ENCODE measurements at places on chromosomes 1 and 21.
A peak's percentile ranks its signal among the peaks of the same experiment; 100 is the strongest.

GRCh38 chr1:230867903-230868735, at the start of gene C1orf198:
TSS of gene C1orf198 (minus strand) at chr1:230868521. CDS start at chr1:230868512, 9 bp downstream.
- peak; percentile 7 for DNase-seq

DNA sequence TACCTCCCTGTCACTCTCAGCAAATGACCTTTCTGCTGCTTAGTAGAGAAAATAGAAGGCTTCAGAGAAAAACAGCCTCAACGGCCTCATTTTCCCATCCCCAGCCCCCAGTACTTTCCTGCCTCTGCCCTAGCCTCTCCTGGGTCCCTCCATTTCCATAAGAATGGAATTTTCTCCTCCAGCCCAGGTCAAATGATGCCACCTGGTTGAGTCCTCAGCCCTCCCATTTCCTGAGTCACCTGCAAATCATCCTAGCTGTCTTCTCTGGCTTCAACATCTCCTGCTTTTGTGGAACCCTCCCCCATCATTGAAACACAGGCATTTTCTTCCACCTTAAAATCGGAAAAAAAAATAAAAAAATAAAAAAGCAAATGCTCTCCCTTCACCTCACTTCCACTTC, 35.1 kb downstream of the OLIG1 start:
- DNase-seq = no peak

- no peak for DNase-seq
These were observed 130.6 kb upstream of the CACNA1E start for GRCh38 chr1:181352695-181353094.

- DNase-seq = no peak
These were observed 53.9 kb downstream of the PRDM15 start for GRCh38 chr21:41825216-41825615.

GRCh38 chr21:45827302-45827692, 154.3 kb upstream of the COL6A1 start:
- DNase-seq = no peak

- no peak for DNase-seq
These were observed 6.6 kb upstream of the FOXE3 start for GRCh38 chr1:47409311-47410067.

- DNase-seq = no peak
These were observed 466 bp downstream of the PEX10 start for GRCh38 chr1:2411801-2412394.

DNA sequence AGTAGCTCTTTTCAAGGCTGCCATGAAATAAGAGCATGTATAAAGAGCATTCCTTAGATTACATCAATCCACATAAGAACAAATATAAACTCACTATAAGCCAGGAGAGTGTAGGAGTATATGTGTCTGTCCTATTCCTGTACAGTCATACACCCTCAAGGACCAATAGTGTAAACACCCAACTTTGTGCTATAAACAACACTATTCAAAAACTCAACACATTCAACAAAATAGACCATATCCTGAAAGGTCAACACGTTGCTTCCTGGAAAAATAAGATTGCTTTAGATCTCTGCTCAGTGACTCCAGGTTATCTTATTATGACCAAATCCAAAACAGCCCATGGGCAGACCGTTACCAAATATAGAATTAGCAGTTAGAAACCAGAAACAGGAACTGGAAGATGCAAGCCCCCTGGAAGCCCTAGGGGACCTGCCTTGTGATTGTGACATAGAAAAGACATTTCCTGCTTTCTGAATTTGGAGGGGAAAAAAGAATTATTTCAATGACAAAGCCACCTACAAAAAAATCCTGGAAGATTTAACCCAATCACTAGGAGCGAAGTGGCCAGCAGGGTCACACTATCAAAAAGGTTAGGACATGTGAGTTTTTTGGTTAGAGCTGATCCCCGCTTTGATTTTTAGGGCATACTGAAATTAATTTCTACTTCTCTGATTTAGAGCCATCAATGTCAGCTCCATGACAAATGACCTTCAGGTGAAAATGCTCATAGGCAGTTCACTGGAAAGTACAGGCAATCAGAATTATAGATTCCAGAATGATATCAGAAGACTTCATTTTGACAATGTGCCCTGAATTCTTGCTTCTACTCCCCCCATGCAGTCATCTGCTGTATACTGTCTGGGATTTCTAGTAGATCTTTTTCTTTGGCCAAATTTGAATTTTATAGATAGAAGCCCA, 59.9 kb downstream of the LRRC8C start:
- DNase-seq = no peak

GRCh38 chr1:17460219-17460618, 20.7 kb upstream of the RCC2 start:
- DNase-seq = no peak

DNA sequence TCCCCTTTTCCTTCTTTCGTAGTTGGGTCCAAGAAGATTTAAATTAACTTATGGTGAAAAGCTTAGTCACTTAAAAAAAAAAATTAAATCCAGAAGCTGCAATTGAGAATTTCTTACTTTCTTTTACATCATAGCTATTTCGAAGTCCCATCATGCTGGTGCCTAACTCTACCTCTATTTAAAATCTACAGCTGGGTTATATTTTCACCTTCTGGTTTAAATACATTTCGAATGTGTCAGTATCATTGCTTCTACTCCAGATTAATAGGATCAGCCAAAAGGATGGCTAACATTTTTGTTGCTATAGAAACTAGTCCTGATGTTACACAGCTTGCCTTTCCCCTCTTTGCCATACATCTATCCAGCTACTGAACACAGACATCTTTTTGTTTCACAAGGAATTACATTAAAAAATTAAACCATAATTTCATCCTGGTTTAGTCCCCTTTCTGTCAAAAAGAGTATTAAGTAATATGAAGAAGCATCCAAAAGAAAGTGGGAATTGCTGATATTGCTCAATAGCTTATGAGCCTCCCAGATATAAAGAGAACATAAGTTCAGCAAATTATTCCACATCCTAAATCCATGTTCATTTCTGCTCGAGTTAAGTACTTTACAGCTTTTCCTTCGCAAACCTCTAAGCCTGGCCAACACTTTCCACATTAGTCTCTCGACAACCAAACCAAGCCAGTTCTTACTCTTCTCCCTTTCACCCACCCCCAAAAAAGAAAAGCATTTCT, 396.7 kb upstream of the DAB1 start:
- no peak for DNase-seq

- DNase-seq = no peak
These were observed 59.5 kb downstream of the PIK3R3 start for GRCh38 chr1:46072975-46073374.

DNA sequence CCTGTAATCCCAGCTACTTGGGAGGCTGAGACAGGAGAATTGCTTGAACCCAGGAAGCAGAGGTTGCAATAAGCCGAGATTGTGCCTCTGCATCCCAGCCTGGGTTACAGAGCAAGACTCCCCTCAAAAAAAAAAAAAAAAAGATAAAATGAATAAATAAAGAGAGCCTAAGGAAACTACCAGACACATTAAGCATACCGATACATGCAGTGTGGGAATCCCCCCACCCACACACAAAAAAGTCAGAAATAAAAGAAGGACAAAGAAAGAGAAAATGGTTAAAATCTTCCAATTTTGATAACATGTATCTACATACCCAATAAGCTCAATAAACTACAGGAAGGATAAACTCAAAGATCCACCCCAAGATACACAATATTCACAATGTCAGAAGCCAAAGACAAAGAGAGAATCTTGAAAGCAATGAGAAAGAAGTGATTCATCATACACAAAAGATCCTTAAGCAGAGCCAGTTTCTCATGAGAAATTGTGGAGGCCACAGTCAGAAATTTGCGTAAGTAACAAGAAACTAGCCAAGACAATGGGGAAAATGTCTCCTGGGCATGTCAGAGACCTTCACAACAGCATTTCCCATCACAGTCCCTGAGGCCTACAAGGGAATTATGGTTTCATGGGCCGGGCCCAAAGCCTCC, 1197.0 kb downstream of the AMY1C start:
- no peak for DNase-seq

DNA sequence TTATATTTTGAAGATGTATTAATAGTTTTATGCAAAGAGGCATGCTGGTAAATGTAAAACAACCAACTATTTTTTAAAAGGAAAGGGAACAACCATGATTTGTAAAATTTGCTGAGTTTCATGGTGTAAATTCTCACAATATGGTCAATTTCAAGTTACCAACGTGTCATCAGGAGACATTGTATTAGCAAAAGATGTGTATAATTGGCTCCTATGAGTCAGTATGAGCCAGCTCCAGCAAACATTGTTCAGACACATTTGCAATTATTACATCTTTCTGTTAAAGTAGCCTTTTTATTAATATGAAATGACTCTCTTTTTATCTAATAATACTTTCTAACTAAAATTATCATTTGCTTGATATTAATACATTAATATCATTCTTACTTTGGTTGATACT, 15.3 kb downstream of the CFH start:
- DNase-seq = no peak

DNA sequence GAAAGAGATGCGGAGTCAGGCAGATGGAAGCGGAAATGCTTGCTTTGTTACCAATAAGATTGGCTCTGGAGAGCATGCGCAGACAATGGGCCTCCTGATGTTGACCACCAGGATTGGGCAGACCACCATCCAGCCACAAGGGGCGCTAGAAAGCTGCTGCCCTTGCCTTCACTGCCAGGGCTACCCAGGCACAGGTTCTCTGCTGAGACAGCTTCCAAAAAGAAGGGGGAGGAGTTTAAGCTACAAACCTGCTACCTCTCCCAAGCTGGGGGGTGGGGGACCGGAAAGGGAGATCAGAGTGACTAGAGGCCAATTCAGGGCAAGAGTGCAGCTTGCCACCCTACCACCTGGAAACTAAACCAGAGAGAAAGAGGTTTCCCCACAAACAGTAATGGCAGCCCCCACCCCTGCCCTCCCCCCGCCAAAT, 369.7 kb downstream of the RRAGC start:
- DNase-seq = peak; percentile 28

GRCh38 chr1:240190881-240191401, 99.3 kb downstream of the FMN2 start:
- DNase-seq = no peak

GRCh38 chr21:44391345-44392091, 38.1 kb downstream of the TRPM2 start:
- no peak for DNase-seq

GRCh38 chr21:33198346-33199099, 31.2 kb upstream of the IFNAR2 start:
- no peak for DNase-seq

- no peak for DNase-seq
These were observed 164.6 kb downstream of the RASAL2 start for GRCh38 chr1:178258536-178258935.

GRCh38 chr1:32761253-32761877, 55.8 kb downstream of the YARS1 start:
- no peak for DNase-seq

- DNase-seq = no peak
These were observed 77.5 kb downstream of the KCND3 start for GRCh38 chr1:111911776-111912515.
